ENCODE measurements at places on chromosomes 2 and 18.

- DNase-seq: no peak
Observed at GRCh38 chr18:13245481-13246000, 27.0 kb downstream of the LDLRAD4 start.

DNA sequence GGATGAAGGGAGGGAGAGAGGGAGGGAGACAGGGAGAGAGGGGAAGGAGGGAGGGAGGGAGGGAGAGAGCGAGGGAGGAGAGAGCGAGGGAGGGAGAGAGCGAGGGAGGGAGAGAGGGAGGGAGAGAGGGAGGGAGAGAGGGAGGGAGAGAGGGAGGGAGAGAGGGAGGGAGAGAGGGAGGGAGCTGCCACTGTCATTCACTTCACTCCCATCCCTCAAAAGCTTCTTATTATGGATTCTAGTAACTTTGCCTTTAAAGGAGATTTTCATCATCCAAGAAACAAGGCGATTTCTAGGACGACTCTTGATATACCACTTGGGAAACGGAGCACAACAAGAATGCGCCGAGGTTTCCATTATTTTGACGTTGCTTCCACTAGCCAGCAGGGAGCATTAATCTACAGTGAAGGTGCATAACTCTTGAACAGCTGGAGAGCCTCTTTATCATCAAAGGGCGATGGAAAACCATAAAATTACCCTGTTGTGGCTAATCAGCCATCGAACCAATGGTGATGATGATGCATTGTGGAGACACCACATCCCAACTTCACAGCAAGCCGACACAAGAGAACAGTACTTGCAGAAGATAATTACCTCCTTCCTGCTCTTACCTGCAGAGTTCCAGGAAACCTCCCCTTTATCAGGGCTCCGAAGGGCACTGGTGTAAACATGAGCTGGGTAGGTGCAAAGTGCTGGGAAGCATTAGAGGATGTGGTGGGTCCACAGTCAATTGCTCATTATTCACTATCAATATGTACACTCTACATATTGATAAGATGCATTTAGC, 130.5 kb downstream of the EIPR1 start:
- DNase-seq: no peak

DNA sequence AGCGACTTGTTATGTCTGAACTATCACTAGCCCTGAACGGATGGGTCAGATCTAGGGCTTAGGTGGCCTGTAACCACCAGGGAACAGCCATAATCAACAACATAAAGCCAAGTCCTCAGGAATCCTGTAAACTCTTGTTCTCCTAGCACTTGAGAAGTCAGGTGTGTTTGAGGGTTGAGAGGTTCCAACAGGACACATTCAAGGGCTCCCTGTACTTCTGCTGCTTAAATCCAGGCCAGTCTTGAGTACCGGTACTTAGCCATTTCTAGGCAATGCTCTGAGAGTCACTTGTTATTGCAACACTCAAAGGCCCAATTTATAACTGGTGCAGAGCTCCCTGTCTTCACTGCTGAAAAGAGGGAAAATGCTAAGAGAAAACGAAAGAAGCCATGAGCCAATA, 21.6 kb upstream of the SLC40A1 start:
- no peak for DNase-seq

DNA sequence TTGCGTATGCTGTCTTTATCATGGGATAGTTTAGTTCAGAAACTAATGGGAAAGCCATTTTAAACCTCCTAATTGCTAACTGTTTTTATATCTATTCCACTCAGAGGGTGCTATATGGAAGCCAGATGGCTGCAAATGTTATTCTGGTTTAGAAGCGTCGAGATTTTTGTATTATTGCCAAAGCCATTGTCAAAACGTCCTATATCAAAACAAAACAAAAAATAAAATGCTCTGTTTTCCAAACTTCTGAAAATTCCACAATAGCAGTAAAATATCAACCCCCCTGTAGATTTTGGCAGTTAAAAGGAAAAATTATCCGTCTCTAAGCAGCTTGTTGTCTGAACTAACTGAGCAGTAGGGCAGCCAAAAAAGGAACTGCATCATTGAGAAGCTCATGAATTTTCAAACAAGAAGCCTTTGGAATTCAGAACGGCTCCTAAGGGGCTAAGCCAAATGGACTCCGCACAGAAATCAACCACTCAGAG, 195.4 kb upstream of the CWC22 start:
- no peak for DNase-seq

DNA sequence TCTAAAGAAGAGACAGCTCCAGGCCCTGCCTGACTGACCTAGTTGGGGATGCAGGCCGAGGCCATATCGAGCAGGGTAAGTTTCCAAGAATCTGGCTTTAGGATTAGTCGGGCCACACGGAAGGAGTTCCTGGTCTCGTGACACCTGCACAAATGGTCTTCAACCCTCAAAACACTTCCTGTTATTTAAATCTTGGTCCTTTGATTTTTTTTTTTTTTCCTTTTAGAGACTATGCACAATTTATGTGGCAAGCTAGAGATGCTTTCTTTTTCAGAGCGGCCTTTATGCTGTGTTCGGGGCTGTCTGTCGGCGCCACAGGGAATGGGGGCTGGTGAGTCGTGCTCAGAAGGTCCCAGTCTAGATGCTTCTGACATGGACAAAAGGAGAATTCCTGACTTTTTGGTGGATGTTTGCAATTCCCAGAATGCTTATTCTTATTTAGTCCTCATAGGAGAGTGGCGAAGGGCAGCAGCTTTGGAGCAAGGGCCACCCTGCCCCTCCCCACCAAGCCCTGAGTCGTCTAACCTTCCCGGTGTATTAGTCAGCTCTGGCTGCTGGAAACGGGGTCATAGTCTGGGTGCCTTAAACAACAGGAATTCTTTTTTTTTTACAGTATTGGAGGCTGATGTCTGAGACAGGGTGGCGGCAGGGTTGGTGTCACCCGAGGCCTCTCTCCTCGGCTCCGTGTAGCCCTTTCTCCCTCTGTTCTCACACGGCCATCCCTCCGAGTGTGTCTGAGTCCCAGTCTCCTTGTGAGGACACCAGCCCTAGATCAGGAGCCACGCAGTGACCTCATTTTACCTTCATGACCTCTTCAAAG, 27.4 kb downstream of the HPCAL1 start:
- no peak for DNase-seq
